Hindlimb muscle (tissue), 1 donor: ENCODE measurements at places on chromosomes 7 and 10.

DNA sequence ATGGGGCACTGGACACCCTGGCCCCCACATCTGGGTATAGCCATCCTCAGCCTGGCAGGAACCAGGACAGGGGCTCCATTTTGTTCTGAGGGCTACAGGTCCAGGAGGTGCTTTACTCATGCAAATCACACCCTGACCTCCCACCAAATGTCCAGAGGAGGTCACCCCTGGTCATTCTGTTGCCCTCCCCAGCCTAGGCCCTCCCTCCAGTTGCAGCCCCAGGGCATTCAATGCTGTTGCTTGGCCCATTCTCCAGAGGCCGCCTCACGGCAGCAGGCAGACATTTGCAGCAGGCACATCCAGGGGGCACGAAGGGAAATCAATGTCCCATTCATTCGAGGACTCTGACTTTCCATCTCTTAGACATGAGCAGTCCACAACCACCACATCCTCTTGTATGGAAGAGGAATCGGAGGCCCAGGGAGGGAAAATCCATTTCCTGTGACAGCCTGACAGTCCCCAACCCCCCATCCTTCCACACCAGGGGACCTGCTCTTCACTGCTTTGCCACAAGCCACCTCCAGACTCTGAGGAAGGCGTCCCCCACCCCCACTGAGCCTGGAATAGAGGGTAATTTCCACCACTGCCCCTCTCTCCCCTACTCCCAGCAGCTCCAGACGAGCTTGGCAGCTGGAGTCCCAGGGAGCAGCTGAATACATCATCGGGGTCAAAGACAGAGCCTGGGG, 76.2 kb upstream of the UNC5B start:
- DNase-seq, result no peak

DNA sequence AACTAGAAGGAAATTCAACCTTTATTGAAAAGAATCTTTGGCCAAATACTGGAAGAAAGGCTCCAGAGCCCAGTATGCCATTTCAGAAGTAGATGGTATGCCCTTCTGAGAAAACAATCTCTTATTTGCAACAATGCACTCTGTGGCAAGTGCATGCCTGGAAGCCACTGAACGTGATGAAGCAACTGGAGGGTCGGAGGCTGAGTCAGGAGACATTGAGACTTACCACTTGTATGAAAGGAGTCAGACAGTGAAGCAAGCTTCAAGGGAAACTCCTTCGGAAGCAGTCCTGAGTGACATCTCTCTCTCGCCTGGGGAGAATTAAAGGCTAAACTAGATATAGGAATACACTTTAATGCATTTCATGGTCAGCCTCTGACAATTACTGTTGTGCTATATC, 353.7 kb downstream of the NRG3 start:
- no peak for DNase-seq

DNA sequence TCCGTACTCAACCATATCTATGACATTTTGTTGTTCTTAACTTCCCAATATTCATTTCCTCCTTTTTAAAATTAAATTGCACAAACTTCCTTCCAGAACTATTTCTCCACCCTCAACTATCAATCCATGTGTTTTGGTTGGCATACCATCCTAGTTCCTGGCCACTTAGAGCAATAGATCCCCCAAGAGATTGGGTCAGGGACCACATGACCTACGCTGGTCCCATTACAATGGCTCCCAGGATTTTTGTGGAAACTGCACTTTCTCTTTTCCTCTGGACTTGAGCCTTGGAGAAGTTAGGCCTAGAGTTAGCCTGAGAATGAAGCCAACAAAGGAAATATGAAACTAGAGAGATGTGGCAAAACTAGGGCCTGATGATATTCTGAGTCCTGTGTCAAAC, 55.7 kb upstream of the CASD1 start:
- no peak for DNase-seq

DNA sequence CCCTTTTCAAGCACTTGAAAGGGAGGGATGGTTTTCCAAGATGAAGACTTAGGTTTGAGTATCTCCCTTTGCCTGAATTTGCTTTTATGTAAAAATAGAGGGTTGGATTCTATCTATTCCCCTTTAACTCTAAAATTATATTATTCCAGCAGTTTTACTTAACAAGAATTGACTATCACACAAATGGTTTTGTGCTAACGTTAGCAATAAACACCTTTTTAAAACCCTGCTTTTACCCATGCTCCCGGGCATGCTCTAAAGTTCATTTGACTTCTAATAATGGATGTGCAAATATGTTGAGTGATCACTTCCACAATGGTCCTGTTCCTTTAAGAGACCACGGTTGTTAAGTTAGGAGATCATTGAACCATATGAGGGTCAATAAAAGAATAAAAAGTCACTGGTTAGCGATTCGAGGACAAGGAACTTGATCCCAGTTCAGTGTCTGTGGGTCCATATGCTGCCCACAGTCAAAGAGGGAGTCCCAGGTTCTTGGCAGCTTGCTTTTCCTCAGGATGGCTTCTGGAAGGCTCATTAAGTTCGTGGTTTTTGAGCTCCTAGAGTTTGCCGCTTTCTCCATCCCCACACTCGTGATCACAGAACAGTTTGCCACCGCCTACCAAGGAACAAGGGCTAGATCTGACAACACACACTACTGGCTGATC, at the start of gene TMEM236:
TSS of gene TMEM236 (plus strand) at position 421 of the 665 bp plus-strand sequence. CDS start at position 516, 95 bp downstream.
- no peak for DNase-seq

DNA sequence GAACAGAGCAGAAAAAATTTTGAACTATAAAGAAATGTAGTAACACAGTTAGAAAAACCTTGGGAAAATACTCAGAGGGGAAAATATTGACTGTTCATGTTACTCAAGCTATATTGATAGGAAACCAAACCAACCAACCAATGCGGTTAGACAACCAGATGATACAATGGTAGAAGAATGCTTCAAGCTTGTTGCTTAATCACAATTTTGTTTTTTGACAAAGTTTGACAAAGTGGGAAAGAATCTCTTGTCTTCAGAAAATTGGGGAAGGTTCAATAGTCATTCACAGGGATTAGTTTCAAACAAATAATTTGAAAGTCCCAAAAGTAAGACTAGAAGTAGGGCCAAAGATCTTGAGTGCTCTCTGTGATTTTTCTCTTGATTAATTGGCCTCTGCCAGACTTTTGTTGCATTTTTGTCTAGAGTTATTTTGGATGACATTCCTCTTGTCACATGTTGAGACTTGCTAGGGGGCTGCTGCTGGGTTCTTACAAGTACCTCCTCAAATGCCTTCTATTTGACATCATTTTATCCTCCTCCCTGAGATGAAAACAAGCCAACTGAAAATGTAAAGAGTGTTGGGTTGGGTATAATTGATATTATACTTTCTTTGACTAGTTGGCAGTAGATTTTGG, 233.1 kb upstream of the PHYHIPL start:
- no peak for DNase-seq

DNA sequence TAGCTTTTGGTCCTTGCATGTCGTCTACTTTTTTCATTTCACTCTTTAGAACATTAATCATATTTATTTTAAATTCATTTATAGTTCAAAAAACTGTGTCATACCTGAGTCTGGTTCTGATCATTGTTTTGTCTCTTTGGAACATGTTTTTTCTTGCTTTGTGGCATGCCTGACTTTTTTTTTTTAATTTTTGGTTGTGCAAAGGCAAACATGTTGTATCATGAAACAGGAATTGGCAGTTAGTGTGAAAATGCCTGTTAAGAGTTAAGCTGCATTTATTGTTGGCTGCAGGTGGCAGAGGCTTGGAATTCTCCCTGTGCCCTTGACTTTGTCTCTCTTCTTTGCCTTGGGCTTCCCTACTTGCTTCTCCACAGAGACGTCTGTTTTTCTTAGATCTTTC, 525.0 kb upstream of the ADARB2 start:
- DNase-seq, result no peak

GRCh38 chr10:91247360-91248111, 27.1 kb downstream of the PCGF5 start:
- DNase-seq, result no peak

- peak; percentile 83 for DNase-seq
Measured at GRCh38 chr10:126904818-126905701, at the start of gene DOCK1. Gene DOCK1, plus strand, starts transcription at chr10:126905428. Its CDS starts 90 bp downstream, at chr10:126905518.

DNA sequence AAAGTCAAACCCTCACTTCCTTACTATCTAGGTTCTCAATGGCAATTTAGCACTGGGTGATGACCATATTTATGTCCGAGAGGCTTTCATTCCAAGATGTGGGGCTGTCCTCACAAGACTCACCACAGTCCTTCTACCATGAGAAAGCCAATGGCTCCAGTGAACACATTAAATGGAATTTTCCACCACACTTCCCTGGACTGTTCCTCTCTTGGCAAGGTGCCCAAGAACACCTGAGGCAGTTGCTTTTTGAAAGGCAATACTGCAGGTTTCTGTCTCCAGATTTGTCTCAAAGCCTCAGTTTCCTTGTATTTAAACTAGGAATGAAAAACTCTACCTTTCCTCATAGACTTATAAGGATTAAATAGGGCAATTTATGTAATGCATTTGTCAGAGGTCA, 24.2 kb downstream of the AFAP1L2 start:
- no peak for DNase-seq

DNA sequence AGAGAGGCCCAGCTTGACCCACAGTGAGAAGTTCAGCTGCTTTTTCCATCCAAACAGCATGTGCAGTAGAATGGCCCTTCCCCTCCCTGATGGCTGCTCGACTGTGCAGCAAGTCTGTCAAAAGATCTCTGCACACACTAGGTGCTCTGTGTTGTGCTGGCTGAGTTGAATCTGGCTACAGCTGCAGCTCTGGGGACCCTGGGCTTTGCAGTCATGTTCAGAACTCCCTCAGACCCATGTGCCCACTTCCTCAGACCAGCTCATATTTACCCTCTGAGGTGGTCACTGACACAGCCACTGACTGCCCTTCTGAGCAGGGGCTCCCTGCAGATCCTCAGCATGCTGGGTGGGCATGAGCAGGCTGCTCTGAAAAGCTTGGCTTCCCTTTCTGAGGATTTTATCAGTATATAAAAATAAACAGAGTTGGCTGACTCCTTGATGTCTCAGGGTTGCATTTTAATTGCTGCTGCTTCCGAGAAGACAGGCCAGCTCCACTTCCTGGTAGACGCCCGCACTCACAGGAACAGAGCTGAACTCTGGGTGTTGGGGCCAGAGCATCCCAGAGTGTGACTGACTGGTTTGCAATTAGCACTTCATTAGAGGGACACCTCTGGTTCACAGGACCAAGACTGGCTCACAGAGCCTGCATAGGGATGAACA, 507.9 kb downstream of the RPS24 start:
- DNase-seq, result no peak

- DNase-seq, result no peak
Measured at GRCh38 chr7:89666136-89666835, 488.0 kb upstream of the STEAP1 start.

GRCh38 chr7:70663680-70664079, 468.3 kb upstream of the GALNT17 start:
- DNase-seq, result no peak

DNA sequence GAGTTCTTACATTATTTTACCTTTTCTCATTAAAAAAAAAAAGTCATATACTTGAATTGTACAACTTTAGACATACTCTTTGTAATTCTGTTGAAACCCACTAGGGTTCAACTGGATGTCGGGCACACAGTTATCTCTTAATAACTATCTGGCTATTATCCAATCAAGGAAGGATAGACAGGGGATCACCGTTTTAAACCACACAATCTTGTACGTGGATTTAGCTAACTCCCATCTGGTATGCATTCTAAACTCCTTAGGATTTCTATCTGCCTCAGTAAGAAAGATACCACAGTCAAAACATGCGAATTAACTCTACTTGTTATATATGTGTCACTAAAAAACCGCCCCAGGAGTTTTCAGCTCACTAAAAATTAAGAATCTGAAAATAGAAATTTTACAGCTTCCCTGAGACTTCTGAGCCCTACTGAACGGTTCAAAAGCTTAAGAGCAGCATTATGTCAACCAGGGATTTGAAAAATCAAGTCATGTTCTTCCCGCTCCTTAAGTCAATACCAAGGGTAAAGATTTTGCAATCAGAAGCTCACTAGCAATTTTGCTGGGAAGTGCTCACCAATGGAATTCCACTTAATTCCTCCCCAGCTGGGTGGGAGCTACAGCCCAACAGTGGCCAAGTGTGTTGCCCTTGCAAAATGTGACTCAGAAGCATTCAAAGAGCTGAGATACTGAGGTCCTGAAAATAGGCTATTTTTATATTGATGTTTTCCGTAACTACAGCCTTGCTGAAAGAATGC, 267.0 kb downstream of the FRMD4A start:
- no peak for DNase-seq

- DNase-seq, result no peak
Measured at GRCh38 chr7:18515067-18515466, 19.5 kb downstream of the HDAC9 start.

GRCh38 chr7:150356265-150356897, 12.2 kb upstream of the REPIN1 start:
- peak; percentile 25 for DNase-seq

- DNase-seq, result no peak
Measured at GRCh38 chr10:75922435-75922834, 491.0 kb downstream of the LRMDA start.

DNA sequence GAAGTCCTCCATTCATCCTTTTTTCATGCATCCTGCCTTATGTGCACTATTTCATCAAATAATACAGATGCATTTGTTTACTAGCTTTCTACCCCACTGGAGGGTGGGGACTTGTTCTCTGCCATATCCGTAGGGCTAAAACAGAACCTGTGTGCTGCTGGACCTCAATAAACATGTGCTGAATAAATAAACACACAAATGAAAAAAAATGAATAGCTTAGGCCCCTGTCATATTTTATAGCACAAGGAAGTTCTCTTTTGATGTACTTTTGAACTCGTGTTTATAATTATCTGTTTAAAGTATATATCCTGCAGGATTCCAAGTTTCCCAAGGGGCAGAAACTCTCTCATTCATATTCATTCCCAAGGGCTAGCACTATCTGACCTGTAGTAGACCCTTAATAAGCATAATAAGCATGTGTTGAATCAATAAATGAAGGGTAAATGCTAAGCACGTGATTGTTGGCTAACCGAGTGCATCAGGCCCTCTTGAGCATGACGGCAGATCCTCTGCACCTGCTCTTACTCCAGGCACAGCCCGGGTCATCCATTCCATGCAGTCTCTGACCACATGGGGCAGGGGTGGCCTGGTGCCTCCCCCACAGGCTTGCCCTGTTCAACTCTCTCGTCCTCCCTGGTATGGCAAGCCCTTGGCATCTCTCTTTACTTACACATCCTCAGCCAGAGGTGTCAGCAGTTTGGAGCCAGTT, 474.1 kb upstream of the ZMIZ1 start:
- DNase-seq, result no peak

DNA sequence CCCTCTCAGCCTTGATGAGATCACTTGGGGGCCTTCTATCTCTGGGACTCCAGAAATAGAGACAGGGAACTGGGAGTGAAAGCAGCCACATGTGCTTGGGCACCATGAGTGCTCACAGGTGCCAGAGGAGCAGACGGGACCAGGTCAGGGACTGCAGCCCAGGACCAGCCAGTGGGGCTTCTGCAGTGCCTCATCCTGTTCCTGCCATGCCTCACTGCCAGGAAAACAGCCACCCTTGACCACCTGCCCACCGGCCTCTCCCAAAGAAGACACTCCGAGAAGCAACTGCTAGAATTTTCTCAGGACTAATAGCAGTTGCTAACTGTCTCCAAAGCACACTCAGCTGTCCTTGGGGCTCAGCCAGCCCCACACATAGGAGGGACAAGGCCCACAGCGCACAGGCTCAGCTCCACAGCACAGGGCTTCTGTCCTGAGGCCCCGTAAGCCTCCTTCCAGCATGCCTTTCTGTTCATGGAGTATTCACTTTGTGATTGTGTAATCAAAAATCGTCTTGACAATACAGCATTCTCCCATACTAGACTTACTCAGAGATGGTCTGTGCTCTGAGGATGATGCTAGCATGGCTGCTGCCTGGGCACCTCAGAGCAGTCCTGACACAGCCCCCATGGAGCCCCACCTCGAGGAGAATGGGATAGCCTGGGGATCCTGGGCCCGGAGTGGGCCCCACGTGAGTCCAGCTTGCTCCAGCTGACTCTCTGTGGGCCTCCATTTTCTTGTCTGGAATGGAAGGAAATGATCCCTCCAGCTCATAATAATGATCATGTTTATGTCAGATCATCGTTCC, 115.7 kb upstream of the RET start:
- DNase-seq, result peak; percentile 41
